Activated T-helper 9 cell treated with anti-CD3 and anti-CD28 coated beads, Interleukin-2, amount 50 U/mL, for 16 hours (primary cell): ENCODE measurements at places on chromosomes 7 and 10.

DNA sequence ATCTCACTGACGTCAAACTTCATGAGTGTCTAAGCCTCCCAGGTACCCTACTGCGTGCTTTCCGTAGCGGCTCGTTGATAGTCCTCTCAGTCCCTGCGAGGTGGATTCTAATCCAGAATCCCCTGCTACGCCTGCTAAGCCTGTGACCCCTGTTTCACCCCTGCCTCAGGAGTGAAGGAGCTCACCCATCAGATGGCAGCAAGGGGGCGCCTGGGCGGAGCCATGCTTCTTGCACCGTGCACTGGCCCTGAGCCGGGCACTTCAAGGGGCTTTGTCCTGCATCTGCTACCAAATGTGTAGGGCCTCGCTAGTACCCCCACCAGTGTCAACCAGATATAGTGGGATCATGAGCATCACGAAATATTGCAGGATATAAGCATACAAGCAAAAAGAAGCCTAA is 918 bp upstream of the STRA8 start:
- DNase-seq, result no peak

GRCh38 chr7:115812794-115813193 is 217.8 kb downstream of the TFEC start:
- no peak for DNase-seq

DNA sequence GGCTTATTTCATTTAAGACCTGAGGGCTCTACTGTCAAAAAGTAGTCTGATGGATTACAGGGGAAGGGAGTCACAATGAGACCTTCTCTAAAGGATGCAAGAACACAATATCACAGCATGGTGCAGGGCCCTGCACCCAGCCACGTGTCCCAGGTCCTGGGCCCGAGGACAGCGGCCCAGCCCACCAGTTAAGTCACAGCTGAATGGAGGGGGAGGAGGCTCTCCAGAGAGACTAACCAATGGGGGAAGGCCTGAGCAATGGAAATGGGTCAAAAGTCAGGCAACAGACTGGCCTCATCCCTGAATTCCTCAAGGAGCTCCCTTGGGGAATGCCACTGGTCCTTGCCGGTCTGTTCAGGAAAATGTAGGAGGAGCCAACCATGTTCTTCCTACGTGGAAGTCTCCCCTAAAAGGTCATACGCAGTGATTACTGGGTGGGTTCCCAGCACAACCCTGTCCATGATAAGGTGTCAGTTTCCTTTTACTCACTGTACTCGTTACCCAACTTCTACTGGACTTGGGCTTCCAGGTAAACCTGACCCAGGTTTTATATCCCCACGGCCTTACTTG is 28.3 kb downstream of the CCDC3 start:
- no peak for DNase-seq

GRCh38 chr7:151710646-151711434 is 166.1 kb downstream of the PRKAG2 start:
- DNase-seq, result no peak

DNA sequence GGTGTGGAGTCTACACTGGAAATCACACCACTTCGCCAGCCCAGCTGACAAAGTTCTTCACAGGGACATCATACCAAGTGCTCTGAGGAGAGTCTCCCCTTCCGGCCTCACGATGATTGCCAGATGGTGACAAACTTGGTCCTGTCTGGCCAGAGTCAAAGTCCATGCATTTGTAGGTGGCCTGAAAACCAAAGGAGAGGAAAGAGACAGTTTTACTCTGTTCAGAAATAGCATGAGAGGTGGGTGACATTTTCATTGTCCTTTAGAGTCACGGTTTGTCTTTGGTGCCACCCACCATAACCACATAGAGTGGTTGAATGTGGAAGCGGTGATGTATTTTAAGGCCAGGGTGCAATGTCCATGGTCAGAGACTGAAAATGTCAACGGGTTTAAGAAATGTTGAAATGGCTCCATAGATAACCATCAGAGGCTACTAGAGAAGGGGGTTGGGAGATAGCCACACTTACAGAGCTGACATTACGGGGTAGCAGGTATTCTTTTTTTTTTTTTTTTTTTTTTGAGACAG is 33.0 kb downstream of the BTBD16 start:
- no peak for DNase-seq

GRCh38 chr10:5043716-5044115 is 40.1 kb upstream of the AKR1C2 start:
- DNase-seq, result no peak

- peak; percentile 17 for DNase-seq
These were observed 197.6 kb upstream of the ZNF32 start for GRCh38 chr10:43846187-43846680.

DNA sequence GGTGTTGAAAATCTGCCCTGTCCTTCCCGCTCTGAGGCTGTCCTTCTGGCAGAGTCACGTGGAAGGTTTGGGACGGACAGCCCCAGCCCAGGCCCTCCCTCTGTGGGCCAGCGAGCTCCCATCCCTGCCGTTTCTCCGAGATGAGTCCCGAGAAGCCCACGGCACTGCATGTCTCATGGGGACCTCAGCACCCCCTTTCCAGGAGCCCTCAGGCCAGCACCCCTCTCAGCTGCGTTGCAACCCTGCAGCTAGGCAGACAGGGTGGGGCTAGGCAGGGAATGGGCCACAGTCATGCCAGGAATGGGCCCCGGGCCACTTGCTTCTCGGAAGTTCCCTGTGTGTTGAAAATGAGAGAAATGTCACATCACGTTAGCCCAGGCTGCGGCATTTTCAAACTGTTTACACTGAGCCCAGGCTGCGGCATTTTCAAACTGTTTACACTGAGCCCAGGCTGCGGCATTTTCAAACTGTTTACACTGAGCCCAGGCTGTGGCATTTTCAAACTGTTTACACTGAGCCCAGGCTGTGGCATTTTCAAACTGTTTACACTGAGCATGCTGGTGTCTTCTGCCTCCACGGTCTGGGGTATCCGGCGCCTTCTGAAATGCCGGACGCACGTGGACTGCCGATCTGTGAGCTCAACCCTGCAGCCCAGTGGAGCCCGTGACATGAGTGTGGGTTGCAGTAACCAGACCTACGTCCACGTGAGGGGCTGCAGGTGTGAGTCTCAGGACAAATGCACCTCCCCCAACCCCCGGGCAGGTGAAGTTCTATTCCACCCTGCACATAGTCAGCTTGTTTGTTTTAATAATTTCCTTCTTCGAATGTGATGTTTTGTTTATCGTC is 42.6 kb downstream of the FAM20C start:
- DNase-seq, result no peak

GRCh38 chr7:132830941-132831340 is 250.9 kb downstream of the CHCHD3 start:
- DNase-seq, result no peak

- peak; percentile 62 for DNase-seq
These were observed 158.8 kb downstream of the SH3PXD2A start for GRCh38 chr10:103696411-103697145.

DNA sequence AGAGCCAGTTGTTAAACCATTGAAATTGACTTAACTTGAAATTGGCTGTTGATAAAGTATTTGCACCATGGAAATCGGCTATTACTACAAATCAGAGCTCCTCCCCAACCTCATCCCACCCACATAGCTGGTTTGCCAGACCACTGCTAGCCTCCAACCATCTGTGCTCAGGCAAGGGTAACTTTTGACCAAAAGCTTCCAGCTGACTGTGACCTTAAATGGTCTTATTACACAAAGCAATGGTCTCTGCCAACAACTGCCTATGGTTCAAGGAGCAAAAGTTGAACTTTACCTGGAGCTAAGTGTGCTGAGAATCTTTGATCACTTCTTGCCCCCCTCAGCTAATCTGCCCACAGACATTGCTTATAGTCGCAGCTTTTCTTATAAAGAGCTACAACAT is 48.5 kb upstream of the ADRB1 start:
- no peak for DNase-seq

- no peak for DNase-seq
These were observed 3.6 kb upstream of the ZMIZ1 start for GRCh38 chr10:79065091-79065551.

DNA sequence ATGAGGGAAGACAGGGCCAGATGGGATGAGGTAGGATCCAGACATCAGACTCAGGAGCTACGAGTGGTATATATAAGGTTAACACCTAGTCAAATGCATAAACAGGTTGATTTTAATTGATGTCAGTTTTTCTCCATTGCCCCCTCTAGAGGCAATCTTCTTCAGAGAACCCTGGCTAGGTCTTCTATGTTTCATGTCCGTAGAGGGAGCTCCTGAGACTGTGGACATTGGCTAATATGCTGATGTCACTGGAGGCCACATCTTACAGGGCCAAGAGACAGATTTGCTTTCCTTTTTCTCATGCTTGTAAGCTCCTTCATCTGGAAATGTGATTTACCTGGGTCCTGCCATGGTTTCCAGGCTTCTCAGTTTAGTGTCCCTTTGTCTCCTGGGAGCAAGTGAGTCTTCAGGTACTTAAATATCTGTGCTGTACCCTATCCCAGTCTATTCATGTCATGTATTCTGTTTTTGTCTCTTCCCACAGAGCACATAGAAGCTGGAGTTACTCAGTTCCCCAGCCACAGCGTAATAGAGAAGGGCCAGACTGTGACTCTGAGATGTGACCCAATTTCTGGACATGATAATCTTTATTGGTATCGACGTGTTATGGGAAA is 161.6 kb upstream of the PRSS1 start:
- DNase-seq, result no peak

DNA sequence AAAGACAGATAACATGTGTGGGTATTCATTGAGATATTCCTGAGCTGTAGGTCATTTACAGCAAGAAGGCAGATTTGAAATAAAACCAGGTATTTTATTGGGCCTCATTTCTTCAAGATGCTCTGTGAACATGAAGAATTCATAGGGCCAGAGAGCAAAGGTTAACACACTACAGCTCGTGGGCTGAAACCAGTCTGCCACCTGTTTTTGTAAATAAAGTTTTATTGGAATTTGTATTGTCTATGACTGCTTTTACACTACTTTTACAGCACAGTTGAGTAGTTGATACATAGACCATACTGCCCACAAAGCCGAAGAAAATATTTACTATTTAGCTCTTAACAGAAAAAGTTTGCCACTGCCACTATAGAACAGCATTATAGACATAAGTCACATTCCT is 22.1 kb upstream of the LIPA start:
- DNase-seq, result no peak

DNA sequence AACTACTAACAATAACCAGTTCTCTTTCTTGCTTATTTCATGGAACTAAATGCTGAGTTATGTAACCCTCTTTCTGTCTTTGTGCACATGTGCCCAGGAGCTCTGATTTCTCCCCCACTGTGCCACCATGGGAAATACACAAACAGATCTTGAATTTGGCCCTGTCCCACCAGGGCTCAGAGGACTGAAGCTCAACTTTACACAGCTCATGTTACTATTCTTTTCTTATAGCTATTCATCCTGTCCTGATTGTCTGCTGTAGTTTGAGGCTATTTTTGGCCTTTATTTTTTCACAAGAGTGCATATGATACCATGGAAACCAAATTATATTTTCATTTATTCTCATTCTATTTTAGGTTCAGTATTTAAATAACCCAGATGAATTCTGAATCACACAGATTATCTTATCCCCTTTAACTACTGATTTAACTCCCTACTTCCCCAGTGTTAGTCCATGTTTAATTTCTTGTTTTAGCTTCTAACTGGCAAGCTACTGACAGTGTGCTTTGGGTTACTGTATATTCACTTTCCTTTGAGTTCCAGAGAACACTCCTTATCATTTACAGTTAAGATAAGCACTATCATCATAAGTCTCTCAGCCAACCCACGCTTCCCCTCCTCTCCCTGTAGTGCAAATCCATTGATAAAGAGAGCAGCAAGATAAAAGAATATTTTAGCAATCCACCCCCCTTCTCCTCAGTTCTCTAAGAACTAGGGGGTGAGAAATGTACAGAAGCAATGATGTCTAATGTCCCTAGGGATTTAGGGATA is 71.8 kb upstream of the GSDME start:
- no peak for DNase-seq

DNA sequence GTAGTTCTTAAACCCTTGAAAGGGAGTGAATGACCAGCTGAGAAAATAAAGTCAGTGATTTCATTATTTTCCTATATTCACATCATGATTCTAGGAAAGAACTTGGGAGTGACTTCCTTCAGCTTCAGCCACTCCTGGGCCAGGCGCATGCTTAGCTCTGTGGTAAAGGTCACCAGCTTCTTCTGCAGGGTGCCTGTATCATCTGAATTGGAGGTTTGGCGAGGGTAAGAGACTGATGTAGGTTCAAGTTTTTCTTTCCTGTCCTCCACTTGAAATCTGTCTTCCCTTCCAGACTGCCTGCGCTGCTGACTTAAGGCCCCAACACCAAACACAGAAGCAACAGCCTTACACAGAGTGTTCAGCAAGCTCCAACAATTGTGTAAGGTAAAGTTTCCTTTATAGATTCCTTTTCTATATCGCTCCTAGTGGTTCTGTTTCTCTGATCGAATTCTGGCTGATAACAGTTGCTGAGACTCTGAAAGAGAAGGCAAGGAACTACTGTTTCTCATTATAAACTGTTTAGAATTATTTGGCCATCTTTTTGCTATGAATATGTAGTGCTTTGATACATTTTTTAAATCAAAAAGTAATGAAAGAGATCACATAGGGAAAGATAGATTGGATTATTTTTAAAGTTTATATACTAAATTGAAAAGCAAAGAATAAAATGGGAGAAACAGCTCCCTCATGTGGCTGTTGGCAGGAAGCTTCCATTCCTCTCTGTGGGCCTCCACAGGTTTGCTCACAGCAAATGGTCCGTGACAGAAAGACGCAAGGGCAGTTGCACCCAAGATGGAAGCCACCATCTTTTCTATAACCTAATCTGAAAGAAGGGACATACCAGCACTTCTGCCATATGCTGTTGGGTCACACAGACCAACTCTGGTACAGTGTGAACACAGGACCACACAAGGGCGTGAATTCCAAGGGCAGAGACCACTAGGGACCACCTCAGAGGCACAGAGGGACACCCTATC is 14.0 kb downstream of the GATAD1 start:
- no peak for DNase-seq

DNA sequence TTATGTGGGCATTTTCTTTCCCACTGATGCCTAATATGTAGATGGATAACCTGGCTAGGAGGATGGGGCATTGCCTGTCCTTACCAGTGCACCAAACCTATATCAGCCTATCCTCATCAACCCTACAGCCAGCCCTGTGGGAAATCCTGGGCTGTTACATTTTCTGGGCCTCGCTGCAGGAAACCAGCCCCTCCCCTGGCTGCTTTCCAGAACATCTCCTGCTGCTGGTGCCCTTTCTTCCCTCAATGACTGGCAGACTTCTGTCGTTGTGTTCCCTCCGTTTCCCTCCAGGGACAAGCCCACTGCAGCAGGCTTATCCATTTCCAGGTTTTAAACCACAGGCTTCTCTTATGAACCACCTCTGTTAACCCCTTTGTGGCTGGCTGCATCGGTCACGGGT is 486.1 kb upstream of the COBL start:
- no peak for DNase-seq

- no peak for DNase-seq
These were observed 32.3 kb upstream of the LYZL1 start for GRCh38 chr10:29256586-29256985.

GRCh38 chr10:33365871-33366411 is 31.5 kb upstream of the NRP1 start:
- no peak for DNase-seq

- no peak for DNase-seq
These were observed 7.6 kb downstream of the SRRM3 start for GRCh38 chr7:76209310-76209709.
